HS-27A (cell line): ENCODE measurements at places on chromosomes 6 and 20.

GRCh38 chr6:133701633-133702331 lies 187.1 kb upstream of the TCF21 start:
- peak; percentile 41 for DNase-seq

DNA sequence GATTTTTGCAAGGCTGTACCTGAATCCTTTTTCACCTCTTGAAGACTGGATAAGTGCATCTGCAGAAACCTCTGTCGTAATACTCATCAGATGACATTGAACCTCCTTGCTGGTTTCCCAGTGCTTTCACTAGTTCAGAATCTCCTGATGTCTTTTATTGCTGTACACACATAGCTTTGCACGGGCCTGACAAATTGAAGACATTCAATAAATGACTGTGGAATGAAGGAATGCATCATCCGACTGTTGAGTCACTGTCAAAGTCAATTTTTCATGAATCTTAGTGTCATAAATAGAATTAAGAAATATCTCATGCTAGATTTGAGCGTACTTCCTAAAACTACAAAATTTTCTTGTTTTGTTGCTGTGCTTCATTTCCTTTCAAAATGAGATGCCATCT lies 598.2 kb upstream of the MAP3K7 start:
- DNase-seq = no peak

DNA sequence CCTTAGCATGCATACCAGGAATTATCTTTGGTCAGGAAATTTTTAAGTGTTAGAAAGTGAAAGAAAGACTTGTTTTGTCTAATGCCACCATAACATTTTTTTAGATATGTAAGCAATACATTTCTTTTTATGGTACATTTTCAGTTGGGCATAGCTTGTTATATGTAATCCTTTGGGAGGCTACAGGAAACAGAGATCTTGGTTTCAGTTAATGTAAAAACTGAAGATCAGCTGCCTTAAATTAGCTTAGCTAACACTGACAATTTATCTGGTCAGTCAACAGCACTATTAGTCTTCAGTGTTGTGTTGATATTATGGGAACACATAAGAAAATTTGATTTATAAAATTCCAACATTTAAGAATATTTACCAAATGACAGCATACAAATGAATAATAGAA lies 78.6 kb upstream of the SMIM8 start:
- DNase-seq = no peak

GRCh38 chr6:96963809-96964208 lies 39.3 kb downstream of the KLHL32 start:
- no peak for DNase-seq

DNA sequence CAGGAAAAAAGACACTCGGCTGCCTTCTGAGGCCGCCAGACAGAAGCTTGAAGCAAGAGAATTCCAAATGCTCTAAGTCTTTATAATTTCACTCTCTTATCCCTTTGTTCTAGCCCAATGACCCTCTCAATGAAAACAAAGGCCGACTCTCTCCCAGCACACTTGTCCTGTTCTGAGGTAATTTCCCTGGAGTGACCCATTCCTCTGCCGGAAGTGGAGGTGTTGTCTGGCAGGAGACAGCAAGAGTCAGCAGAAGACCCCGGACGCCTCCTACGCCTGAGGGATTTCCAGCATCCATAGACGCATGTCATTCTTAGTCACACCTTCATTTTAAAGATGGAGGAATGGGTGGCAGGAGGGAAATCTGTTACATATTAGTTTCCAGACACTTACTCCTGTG lies 110.3 kb downstream of the SOD2 start:
- no peak for DNase-seq

DNA sequence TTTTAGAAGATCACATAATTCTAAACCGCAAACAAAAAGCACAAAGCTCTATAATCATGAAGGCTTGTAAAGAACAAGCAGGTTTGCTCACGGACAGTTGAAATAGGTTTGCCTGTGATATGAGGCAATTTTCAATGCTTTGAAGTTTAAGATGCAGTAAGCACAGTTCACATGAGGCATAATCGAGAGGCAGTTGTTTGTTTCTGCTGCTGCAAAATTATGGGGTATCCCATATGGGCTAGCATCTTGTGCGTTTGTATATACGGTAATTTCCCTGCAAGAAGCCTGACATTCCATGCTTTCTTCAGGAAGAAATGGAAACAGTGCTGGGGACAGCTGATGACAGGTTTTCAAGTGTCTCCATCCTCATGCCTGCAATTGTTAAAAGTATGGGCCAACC lies 94.6 kb upstream of the MC3R start:
- no peak for DNase-seq

- no peak for DNase-seq
Measured at GRCh38 chr6:71446470-71446869, 157.9 kb downstream of the OGFRL1 start.

- no peak for DNase-seq
Measured at GRCh38 chr6:44255105-44255808, 2.1 kb downstream of the SLC35B2 start.

DNA sequence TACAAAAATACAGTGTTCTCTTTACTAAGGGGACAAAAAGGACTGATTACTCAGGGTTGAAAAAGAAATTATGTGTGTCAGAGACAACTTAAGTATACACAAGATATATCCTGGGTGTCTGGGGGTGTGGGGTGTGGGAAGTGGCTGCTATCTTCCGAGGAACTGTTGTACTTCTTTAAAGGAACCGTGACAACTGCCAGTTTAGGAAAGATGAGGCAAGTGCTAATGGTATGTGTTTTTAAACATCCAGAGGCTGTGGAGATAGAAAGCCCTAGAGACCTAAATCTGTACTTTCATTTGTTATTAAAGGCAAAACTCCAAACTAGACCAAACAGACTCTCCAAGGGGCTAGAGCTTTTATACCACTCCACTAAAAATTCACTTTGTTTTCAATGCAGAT lies 95.6 kb downstream of the SNAP25 start:
- DNase-seq = no peak

DNA sequence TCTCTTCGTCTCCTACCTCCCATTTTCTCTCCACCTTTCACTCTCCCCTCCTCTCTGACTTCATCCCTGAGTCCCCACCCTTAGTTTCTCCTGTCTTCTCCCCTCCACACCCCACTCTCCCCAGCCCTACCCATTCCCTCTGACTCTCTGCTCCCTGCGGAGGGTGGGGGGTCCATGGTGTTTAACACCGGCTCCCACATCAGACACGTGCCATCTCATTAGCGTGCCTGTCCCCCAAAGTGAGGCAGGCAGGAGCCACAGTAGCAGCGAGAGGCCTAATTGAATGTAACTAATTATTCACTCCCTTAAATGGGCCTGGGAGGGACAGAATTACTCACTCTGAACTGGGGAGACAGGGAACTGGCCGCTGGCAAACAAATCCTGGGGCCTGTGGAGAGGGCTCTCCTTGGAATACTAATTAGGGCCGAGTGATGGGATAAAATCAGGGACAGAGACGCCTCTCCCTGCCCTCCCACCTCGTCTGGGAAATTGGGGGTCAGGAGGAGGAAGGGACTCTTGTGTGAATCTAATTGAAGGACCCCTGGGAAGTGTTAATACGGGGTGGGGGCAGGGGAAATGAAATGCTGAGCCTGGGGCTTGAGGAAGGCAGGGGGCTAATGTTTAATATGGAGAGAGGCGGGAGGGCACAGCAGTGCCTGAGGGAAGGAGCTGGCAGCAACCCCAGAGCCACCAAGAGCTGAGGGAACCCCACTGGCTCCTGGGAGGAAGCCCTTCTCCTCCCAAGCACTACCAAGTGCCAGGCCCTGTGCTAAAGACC lies 17.9 kb downstream of the CD40 start:
- no peak for DNase-seq

- no peak for DNase-seq
Measured at GRCh38 chr6:92767101-92767500, 652.3 kb downstream of the EPHA7 start.

- DNase-seq = no peak
Measured at GRCh38 chr6:257031-257725, 35.1 kb upstream of the DUSP22 start.

- no peak for DNase-seq
Measured at GRCh38 chr6:22657352-22657980, 88.1 kb downstream of the HDGFL1 start.

DNA sequence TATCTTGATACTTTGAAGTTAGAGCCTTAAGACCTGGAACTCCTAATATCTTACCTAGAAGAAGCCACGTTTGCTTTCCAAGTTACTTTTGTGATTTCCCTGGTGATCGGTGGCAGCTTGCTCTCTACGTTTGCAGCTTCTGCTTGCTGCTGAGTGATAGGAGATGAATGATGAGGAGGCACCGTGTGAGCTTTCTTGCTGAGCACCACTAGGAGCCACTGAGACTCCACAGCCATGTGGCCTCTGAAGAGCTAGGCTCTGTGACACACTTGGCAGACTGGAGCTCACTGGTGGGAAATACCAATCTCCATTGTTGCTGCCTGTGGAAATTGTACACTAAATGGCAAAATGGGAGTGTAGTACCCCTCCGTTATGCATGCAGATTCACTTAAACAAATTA lies 161.8 kb downstream of the IBTK start:
- no peak for DNase-seq

- DNase-seq = no peak
Measured at GRCh38 chr20:51450221-51450712, 92.3 kb downstream of the NFATC2 start.

- no peak for DNase-seq
Measured at GRCh38 chr20:8435285-8436035, 303.4 kb downstream of the PLCB1 start.

DNA sequence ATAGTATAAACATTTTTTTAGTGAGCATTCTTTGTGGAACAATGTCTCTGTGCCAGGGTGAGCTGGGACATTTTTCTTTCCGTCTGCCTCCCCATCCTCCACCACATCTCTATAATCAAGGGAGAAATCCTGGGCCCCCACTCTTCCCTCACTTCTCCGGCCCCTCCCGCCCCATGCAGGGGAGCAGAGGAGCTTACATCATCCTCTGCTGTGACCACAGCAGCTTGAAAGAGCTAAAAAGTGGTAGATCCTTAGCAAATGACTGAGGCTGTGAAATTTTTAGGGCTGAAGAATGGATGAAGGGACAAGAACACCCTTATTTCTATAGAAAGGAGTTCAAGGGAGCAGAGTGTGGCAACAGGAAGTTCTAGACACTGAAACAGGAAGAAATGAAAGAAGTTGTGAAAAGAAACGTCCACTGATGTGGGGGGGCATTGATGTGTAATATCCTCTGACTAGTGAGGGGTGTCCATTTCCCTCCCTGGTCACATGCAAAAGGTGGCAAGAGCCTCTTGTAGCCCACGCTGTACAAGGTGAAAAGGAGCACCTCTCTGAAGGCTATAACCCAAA lies 380.3 kb upstream of the JARID2 start:
- no peak for DNase-seq

GRCh38 chr6:77124604-77125003 lies 338.7 kb downstream of the HTR1B start:
- DNase-seq = no peak

DNA sequence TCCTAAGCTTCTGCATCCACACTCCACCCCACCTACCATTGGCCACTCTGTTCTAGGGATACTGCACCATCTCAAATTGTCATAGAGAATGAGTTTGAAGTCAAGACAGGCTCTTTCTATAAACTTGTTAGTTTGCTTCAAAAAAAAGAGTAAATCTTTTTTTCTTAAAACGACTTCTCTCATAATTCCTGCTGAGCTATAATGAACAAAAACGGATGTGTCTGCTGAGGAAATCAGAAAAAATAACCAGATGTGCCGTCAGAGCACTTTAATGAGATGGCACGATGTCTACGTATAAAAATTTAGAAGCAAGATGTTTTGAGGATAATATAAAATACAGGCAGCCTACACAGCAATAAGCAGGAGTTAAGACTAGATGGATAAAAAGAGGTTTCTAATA lies 24.0 kb upstream of the DDO start:
- no peak for DNase-seq

GRCh38 chr6:39263303-39264037 lies 34.2 kb upstream of the KCNK5 start:
- DNase-seq = no peak

GRCh38 chr6:94501516-94501915 lies 1075.8 kb upstream of the MANEA start:
- no peak for DNase-seq

DNA sequence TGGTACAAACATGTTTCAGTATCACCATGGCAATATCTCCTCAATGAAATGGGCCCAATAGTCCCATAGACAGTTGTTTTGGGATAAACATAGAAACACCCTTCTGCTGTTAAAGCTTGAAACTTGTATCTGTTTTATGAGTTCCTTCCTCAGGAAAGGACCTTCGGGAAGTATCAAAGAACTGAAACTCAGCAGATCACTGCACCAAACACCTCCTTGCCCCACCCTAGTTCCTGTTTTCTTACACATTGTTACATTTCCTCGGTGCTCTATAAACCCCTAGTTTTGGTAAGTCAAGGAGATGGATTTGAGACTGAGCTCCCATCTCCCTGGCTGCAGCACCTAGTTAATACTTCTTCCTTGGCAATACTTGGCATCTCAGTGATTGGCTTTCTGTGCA lies 73.8 kb upstream of the ECI2 start:
- no peak for DNase-seq

DNA sequence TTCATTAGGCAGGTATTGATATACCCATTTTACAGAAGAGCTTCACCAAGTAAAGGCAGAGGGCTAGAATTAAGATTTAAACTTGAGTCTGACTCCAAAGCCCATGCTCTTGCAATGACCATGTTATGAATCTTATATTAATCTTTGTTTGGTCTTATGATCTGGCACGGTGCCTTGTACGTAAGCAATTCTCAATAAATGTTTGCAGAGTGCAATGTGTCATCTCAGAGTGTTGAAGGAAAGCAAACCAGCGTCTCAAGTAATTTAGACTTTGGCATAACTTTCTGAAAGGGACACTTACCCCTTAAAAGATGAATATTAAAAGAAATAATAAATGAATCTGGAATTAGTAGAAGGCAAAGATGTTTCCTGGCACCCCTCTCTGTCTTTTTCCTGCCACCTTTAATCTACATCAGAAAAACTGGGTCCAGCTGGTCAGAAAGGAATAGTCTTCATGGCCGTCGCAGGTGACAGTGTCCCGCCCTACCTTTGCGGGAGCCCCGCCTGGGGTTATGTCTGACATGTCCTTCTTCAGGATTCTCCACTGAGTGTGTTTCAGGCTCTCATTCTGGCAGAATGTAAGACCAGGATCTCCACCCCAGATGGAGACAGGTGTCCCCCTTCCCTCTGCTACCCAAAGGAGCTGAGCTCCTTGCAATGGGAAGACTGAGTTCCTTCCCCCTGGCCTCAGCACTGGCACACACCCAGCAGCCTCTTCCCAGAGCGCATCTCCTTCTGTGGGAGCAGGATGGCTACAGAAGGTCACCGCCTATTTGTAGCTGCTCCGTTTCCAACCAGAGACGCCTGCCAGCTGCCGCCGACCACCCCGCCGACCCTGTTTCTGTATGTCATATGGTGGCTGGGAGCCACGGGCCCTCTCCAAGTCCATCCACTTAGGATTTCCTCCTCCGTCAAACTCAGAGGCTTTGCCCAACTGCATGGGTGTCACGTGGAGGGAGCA lies 266.3 kb upstream of the ECI2 start:
- DNase-seq = no peak

GRCh38 chr6:20411544-20411943 lies 9.9 kb downstream of the E2F3 start:
- DNase-seq = no peak
